GM10248 (cell line): ENCODE measurements at places on chromosomes 4 and X.
A peak's percentile ranks its signal among the peaks of the same experiment; 100 is the strongest.

DNA sequence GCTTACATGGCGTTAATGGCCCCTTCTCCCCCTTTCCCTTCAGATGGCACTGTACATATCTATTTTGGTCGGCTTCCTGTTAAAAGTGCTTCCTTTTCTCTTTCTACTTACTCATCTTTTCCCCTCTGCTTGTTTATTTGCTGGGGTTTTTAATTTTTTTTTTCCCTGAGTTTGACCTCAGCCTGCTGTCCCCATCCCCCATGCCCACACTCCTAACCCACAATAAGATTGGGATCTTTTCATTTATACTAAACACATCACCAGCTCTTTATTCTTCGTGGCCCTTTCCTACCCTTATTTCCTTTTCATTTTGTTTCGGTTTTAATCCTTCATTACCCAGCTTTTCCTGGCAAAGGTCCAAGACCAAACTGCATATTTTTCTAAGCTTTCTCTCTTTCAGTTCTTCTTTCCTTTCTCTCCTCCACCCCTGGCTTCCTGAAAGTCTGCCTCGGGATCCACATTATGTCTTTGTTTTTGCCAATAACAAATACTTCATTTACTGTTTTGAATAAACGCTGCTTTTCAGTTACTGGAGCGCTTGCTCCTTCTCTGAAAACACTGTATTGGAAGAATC is 152.0 kb upstream of the USP9X start:
- DNase-seq = no peak

DNA sequence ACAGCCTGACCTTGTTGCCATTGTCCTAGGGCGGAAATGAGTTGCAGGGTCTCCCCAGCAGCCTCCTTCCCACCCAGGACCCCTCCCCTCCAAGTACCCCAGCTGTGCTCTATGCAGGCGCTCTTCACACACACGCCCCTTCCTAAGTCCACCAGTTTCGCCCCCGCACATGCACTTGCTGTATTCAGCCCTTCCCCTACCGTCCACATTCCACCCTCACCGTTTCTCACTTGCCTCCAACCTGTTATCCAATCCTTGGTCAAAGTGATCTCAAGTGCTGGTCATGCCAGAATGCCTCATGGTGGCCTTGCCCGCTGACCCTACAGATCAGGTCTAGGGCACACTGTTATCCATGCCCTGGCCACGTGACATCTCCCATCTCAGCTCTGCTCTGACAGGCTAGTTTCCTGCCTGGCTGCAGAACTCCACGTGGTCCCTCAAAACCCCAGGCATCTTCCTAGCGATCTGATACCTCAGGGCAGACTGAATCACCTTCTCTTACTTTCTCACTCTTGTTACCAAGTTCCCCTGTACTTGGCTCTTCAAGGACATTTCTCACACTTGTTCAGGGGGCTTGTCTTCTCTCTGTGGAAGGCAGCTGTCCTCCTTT is 39.7 kb downstream of the NSG1 start:
- DNase-seq = no peak

GRCh38 chr4:16676230-16676770 is 222.1 kb downstream of the LDB2 start:
- no peak for DNase-seq

GRCh38 chr4:127622921-127623796 is 9.6 kb upstream of the INTU start:
- peak; percentile 13 for DNase-seq

GRCh38 chrX:71622032-71622575 is 3.8 kb upstream of the CXCR3 start:
- DNase-seq = no peak

- DNase-seq = peak; percentile 29
Measured at GRCh38 chr4:154332681-154333421, 158.7 kb downstream of the DCHS2 start.

DNA sequence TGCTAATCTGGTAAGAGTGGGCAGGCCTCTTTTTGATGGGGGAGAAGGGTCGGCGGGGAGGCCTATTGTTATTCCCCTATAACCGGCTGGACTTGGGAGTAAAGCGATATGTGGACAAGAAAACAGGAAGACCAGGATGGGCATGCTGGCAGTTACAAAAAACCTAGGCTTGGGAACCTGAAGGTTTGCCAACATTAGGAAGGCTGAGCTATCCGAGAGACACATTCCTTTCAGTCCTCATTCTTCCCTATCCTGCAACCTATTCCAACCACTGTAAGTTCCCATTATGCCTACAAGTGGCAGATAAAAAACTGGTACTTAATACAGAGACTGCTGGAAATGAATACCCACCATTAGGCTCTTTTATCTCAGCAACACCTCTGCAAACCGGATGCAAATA is 32.4 kb upstream of the CT47C1 start:
- no peak for DNase-seq

DNA sequence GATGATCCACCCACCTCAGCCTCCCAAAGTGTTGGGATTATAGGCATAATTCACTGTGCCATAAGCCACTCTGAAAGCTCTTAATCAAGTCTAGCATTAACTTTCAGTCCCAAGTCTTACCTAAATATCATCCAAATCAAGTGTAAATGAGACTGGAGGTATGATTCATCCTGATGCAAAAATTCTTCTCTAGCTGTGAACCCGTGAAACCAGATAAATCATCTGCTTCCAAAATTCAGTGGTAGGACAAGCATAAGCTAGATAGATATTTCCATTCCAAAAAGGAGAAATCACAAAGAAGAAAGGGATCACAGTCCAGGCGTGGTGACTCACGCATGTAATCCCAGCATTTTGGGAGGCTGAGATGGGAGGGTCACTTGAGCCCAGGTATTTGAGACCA is 8.8 kb upstream of the TBC1D25 start:
- no peak for DNase-seq

GRCh38 chrX:105658136-105658535 is 164.2 kb upstream of the NRK start:
- no peak for DNase-seq

- DNase-seq = no peak
Measured at GRCh38 chr4:153004081-153004850, 68.1 kb downstream of the FHDC1 start.

- DNase-seq = peak; percentile 66
Measured at GRCh38 chr4:153222707-153223426, 18.6 kb downstream of the TRIM2 start.

DNA sequence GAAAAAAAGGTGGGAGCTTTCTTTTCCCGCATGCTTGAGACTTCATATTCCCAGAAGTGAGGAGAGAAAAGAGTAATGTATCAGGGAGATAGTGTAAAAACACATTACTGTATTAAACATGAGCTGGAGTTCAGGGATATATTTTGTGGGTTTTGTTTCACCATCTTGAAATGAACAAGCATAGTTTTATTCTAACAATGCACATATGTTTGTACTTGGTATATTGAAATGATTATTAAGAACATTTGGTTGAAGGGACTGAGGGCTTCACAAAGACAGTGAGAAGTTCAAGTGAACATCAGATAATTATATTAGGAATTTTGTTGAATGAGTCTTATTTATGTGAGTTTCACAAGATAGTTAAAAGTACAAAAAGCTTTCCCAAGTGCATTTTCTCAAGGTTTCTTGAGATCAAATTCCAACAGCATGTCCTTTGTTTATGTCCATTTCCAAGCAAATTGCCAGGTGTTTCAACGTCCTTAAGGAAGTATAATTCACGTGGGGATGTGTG is 368.8 kb downstream of the ANKRD50 start:
- DNase-seq = no peak

DNA sequence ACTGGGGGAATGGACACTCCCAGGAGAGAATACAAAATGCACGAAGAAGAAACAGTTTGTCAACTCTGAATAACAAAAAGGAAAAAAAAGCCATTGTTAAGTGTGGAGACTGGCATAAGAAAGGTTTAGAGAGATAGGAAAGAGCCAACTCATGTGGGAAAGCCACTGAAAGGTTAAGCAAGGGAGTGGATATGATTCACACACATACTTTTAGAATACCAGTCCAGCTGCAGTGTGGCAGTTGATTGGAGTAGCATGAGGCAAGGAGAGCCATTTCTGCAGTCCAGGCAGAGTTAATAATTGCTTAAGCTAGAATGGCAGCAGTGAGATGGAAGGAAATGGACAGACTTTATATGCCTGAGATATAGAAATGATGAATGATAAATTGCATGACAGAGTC is 36.9 kb upstream of the ADAD1 start:
- no peak for DNase-seq

DNA sequence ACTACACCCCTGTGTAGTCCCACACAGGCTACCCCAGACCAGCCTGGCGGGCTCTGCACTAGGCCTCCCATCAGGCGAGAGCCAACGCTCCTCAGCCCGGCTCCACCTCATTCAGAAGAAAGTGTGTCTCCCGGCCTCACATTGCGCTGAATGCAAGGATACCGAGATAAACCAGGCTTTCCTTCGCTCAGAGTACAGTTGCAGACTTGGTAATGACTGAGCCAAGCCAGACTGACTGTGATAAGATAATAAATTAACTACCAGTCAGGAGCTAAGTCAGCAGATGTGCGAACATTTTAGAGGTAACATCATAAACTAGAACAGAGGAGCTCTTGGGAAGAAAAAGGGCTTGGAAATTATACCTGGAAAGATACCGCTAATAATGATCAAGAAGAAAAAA is 397.6 kb downstream of the TRIML1 start:
- no peak for DNase-seq

GRCh38 chr4:162943263-162943662 is 223.4 kb downstream of the NAF1 start:
- no peak for DNase-seq

DNA sequence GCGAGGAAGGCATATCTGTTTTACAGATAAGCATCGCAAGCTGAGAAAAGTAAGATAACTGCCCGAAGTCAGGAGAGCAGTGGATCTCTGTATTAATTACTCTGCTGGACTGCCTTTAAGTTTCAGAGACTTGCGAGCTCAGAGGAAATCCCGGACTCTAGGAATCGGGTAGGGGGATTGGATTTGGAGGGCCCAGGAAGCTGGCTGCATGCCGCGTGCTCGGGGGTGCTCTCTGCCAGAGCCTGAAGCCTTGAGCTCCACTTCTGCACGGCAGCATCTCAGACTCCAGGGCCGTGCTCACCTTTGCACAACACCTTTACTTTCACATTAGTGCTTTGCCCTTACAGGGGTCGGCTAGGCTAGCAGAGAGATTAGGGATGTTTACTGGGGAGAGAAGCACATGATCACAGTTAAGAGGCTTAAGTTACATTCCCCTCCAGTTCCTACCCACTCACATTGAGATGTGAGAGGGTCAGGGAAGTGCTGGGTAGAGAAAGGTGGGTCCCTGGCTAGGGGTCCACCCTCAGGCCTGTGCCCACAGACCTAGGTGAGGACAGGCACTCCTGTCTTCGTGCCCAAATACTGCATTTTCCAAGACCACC is 57.0 kb downstream of the TRIML1 start:
- no peak for DNase-seq

DNA sequence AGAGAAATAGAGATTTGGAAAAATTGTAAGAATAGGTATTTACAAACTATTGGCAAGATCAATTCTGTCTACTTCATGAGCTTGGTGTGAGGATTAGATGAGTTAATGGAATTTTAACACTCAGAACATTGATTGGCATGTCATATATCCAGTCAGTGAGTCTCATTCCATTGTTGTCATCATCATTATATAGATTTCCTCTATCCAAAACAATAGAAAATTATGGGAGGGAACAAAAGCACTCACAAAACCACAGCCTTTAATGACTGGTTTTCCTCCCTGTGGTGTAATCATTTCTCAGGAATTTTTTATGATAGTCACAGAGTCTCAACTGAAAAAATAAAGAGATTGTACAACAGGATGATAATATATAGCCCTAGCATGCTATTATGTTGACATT is 21.1 kb downstream of the KLHL5 start:
- no peak for DNase-seq

DNA sequence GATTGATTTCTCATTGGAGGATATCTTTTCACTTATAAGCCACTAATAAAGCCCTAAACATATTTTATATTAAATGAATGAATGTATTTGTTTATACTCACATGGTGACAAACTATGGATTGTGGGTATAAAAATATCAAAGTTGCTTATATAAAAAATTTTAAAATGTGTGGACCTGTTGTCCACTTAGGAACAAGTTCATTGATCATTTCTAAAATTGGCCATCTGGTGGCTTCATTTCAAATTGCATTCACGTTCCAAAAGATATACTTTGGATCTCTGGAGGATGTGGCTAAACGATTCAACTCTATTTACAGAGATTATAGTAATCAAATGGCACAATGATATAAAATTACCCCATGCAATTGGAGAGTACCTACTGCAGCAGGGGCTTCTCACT is 32.5 kb downstream of the FSTL5 start:
- no peak for DNase-seq

- DNase-seq = no peak
Measured at GRCh38 chr4:126386512-126386911, 1071.8 kb downstream of the FAT4 start.

- no peak for DNase-seq
Measured at GRCh38 chr4:141180991-141181761, 39.5 kb upstream of the ZNF330 start.
